ENCODE measurements at places on chromosomes 11 and 22. TPM values are rescaled to one million over a fixed set of nuclear protein-coding genes. Genes with fewer than 3 reads are reported as not detected.

FAM118A gene
- total RNA-seq = 58.9 TPM

DNA sequence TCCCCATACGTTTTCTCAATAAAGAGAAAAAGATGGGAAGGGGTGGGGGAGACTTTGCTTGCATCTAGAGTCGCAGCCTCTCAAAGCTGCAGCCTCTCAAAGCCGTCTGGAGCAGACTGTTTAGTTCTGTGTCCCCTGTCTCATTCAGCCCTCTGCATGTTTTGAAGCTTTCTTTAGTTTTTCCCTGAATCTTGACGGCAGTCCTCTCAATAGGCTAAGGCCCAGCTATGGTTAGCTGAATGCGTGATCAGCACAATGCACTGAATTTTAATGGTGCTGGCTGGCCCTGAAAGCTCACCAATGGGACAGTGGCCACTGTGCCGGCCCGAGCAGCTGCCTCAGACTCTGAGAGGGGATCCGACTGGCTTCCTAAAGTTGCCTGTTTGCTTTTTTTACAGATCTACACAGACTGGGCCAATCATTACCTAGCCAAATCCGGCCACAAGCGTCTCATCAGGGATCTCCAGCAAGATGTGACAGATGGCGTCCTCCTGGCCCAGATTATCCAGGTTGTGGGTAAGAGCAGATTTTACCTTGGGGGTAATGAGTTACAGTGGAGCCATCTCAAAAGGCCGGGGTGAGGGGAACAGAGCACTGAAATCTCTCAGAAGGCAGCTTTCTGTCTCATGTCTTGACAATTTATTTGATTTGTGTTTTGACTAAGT lies 119.6 kb downstream of the NAV2 start:
- no peak for DNase-seq

FGF3 gene
- not detected for total RNA-seq

GRCh38 chr11:76597533-76598425 lies 72.8 kb downstream of the LRRC32 start:
- no peak for DNase-seq

Data from glomerular endothelial cell (primary cell).